Suprapubic skin (tissue), 4 donors: ENCODE measurements at places on chromosomes 1 and 21.
A peak's percentile ranks its signal among the peaks of the same experiment; 100 is the strongest.

DNA sequence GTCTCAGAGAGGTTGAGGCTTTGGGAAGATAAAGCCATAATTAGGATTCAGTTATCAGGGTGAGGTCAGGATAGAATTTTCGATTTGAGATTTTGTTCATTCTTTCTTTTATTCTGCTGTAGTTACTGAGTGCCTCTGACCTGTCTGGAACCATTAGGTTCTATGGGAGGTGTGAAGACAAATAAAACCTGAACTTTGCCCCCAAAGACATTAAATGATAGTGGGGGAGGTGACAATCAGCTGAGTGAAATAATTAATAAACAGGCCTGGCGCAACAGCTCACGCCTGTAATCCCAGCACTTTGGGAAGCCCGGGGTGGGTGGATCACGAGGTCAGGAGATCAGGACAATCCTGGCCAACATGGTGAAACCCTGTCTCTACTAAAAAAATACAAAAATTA is 55.0 kb upstream of the SPATA6 start:
- H3K27me3 ChIP-seq: peaks cover 8% of the 10 kb centered on the region
- H3K36me3 ChIP-seq: no peaks in the 10 kb centered on the region
- H3K4me3 ChIP-seq: no peak overlapping the region
- H3K4me1 ChIP-seq: peaks cover 4% of the 10 kb centered on the region

DNA sequence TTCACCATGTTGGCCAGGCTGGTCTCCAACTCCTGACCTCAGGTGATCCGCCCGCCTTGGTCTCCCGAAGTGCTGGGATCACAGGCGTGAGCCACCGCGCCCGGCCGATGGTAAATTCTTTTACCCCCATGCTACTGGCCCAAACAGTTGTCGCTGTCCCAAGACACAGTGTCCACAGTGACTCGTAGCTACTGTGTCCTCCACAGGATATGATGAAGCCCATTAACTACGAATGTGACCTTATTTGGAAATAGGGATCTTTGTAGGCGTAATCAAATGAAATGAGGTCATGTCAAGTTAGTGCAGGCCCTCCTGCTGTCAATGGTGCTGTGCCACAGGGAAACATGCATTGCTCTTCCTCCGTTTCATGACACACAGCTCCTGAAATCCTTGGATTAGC is 8.5 kb downstream of the FNDC10 start:
- H3K4me1 ChIP-seq: no peaks in the 10 kb centered on the region
- peaks cover 13% of the 10 kb centered on the region for H3K27me3 ChIP-seq

DNA sequence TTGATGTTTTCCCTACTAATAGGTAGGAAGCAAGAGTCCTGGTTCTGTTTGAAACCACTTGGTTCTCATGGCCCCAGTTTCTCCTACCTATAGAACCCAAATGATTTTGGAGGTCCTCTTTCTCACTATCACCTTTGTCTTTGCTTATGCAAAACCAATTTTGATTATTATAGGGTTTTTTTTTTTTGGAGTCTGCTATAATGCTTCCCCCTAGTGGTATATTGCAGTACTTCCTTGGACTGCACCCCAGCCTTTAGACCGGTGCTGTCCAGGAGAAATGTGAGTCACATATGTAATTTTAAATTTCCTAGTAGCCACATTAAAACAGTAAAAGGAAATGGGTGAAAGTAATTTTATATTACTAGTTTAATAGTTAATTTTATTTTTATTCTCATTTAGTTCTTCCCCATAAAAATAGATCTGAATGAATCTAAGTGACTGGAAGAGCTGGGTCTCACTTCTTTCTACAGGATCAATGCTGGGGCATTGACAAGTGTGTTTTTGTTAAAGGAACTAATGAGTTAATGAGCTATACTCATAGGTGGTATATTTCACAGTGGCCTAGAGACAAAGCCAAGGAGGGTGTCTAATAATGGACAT is 10.6 kb downstream of the FCMR start:
- peaks cover 25% of the 10 kb centered on the region for H3K27me3 ChIP-seq
- no peak for DNase-seq
- no peak overlapping the region for H3K4me3 ChIP-seq
- H3K27ac ChIP-seq: no peak overlapping the region

- no peak for DNase-seq
- H3K27me3 ChIP-seq: no peaks in the 10 kb centered on the region
- peak overlapping the region; percentile 5 for H3K27ac ChIP-seq
- H3K4me1 ChIP-seq: peaks cover 72% of the 10 kb centered on the region
- H3K36me3 ChIP-seq: peaks cover 7% of the 10 kb centered on the region
- no peak overlapping the region for H3K4me3 ChIP-seq
Measured at GRCh38 chr1:91798740-91799139, 87.2 kb downstream of the TGFBR3 start.

DNA sequence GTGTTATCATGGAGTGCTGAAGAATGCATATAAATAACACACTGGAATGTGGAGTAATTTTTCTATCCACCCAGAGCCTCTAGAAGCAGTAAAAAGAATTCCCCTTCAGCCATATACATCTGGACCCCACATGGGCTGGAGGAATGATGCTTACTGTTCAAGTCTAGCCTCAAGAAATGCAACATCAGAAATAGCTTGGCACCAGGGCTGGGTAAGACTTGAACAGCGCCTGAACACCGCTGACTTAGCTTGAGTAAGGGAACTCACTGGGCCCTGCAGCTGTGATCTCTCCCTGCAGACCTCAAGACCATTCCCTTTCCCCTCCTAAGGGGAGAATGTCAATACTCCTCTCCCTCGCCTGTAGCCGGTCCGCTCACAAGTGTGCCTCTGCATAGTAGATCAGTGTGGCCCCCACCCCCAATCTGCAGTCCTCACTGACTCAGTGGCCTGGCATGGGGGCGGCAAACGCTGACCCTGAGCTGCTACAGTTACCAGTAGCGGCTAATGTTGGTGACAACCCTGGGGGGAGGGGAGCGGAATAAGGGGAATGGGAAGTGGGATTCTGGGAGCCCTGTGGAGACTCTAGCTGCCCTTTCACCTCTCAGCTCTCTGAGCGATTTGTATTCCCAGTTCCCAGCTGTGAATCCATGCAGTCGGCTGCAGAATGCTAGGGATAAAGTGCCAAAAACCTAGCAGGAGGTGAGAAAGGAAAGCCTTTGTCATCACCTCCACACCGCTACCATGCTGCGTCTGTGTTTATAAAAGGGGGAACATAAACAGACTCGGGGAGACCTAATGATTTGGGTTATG is 483.9 kb downstream of the DISC1 start:
- H3K27ac ChIP-seq: no peak overlapping the region
- no peak for DNase-seq
- no peaks in the 10 kb centered on the region for H3K27me3 ChIP-seq
- H3K36me3 ChIP-seq: no peaks in the 10 kb centered on the region
- no peak overlapping the region for H3K4me3 ChIP-seq
- peaks cover 4% of the 10 kb centered on the region for H3K4me1 ChIP-seq

DNA sequence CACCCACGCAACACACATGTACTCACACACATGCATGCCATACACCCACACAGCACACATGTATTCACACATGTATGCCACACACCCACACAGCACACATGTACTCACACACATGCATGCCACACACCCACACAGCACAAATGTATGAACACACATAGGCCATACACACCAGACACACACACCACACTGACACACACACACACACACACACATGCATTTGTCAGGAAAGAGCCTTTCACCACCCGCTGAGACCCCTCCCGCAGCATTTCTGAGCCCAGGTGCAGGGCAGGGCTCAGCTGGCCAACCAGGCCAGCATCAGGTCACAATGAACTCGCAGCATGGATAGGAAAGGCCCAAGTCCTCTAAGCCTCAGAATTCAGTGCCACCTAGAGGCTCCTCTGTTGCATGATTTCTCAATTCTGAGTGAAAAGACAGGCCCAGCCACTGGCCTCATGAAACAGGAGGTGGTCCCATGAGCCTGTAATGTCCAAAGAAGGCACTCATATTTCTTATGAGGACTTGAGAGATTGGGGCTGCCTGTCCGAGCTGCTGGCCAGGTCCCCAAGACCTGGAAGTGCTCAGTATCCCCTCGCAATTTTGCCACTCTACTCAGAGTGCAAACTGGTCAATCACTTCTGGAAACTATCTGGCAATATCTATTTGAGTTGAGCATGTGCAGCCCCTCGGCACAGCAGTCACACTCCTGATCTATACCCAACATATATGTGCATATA is 57.3 kb downstream of the PSMG1 start:
- H3K4me3 ChIP-seq: no peak overlapping the region
- no peaks in the 10 kb centered on the region for H3K36me3 ChIP-seq
- H3K27me3 ChIP-seq: no peaks in the 10 kb centered on the region
- H3K27ac ChIP-seq: no peak overlapping the region

DNA sequence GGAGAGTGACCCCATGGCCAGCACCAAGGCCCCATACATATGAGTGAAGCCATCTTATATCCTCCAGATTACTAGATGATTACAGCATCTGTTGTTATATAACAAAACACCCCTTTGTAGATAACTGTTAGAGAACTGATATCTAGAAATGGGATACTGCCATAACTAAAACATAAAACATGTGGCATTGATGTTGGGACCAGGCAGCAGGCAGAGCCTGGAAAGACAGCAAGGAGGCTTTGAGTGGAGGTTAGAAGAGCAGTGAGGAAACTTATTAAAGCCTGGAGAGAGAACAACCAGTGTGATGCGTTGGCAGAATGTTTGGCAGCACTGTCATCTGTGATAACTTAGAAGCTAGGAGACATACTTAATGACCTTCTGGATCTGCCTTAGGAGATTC is 5.5 kb upstream of the ZMYM6 start:
- H3K27me3 ChIP-seq: no peaks in the 10 kb centered on the region
- H3K27ac ChIP-seq: no peak overlapping the region
- no peaks in the 10 kb centered on the region for H3K36me3 ChIP-seq
- no peaks in the 10 kb centered on the region for H3K4me1 ChIP-seq

- no peaks in the 10 kb centered on the region for H3K27me3 ChIP-seq
- H3K36me3 ChIP-seq: no peaks in the 10 kb centered on the region
- H3K27ac ChIP-seq: no peak overlapping the region
Measured at GRCh38 chr1:176880955-176881595, 283.4 kb downstream of the ASTN1 start.

DNA sequence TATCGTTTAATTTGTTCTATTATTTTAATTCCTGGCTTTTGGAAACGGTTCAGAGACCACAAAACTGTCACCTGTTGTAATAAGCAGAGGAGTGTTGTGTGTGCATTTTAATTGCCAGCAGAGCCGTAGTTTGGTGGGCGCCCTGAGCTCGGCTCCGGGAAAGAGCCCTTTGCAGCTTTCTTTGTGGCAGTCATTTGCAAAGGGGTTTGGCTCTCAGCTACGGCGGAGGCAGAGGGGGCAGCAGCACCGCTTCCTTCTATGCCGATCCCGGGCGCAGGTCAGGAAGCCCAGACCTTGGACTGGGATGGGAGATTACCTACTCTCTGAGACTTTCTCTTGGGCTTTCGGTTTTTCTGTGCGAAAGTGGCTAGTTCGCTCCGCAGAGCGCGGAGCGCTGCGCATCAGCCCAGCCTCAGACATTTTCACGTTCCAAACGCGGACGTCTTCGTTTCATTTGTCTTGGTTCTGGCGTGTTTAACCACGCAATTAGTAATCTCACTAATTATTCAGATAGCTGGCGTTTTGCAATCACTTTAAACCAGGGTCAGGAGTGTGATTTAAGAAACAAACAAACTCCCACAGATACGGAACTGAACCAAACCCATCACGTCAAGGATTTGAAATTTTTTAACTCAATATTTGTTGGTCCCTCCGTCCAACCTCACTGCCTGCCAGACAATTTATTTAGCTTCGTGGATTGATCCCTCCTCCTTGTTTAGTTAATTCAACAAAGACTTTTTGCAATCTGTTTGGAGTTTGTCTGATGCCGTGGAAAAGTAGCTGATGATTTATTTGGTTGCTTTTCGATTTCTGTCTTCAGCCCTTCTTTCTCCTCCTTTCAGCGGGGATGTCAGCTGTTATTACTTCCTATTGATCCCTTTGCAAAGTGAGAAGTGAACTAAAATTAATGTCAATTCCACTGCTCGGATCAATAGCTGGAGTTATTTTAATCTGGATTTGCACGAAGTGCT is 3.9 kb downstream of the RNF220 start:
- H3K27ac ChIP-seq: no peak overlapping the region
- no peak for DNase-seq
- H3K4me3 ChIP-seq: peak overlapping the region; percentile 17
- H3K4me1 ChIP-seq: peaks cover 50% of the 10 kb centered on the region
- no peaks in the 10 kb centered on the region for H3K36me3 ChIP-seq

- no peak overlapping the region for H3K4me3 ChIP-seq
- H3K27ac ChIP-seq: no peak overlapping the region
- H3K36me3 ChIP-seq: no peaks in the 10 kb centered on the region
- no peaks in the 10 kb centered on the region for H3K4me1 ChIP-seq
Measured at GRCh38 chr1:51048670-51049069, 53.4 kb upstream of the C1orf185 start.

DNA sequence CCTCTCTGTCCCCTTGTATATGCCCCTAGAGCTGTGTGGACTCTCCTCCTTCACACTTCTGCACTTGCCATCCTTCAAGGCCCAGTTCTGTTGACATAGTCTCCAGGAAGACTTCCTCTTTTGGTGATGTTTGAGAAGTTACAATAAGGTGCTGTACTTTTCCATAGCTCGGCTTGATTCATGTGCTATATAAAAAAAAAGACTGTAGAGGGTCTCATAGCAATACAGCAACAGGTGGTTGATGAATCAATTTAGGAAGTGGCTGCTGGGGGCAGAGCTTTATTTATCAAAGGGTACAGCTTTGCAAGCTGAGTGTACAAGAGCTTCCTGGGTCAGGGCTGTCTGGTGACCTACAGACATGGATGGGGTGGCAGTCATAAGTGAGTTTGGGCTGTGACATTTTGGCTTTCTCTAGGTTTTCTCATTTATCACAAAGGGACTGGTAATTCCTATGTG is 102.7 kb downstream of the RUNX1 start:
- H3K27ac ChIP-seq: no peak overlapping the region
- H3K36me3 ChIP-seq: no peaks in the 10 kb centered on the region
- no peak for DNase-seq
- no peaks in the 10 kb centered on the region for H3K4me1 ChIP-seq

DNA sequence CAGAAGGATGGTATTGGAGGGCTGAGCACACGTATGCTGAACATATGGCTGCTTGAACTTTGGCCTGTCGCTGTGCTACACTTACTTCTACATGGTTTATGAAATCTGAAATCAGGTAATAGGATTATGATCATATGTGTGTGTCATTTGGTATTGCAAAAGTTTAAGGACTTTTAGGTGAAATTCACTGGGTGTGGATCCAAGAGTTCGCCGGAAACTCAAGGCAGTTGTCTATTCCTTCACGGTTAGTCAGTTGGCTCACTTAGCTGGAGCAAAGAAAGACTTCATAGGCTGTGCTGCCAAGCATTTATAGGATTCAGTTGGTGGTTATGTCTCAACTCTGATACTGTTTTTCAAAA is 927 bp downstream of the UAP1 start:
- no peak for DNase-seq
- peaks cover 28% of the 10 kb centered on the region for H3K4me1 ChIP-seq
- H3K27me3 ChIP-seq: no peaks in the 10 kb centered on the region

GRCh38 chr1:205754857-205755256 is 4.9 kb upstream of the NUCKS1 start:
- no peak overlapping the region for H3K4me3 ChIP-seq
- no peaks in the 10 kb centered on the region for H3K4me1 ChIP-seq
- DNase-seq: no peak
- H3K36me3 ChIP-seq: no peaks in the 10 kb centered on the region
- H3K27ac ChIP-seq: no peak overlapping the region
- no peaks in the 10 kb centered on the region for H3K27me3 ChIP-seq

- H3K4me1 ChIP-seq: peaks cover 17% of the 10 kb centered on the region
- H3K27me3 ChIP-seq: peaks cover 37% of the 10 kb centered on the region
- peak overlapping the region; percentile 51 for H3K4me3 ChIP-seq
- no peak for DNase-seq
- H3K27ac ChIP-seq: no peak overlapping the region
Measured at GRCh38 chr1:204684206-204684570, 1.4 kb downstream of the LRRN2 start.

- H3K27me3 ChIP-seq: no peaks in the 10 kb centered on the region
- H3K4me1 ChIP-seq: peaks cover 8% of the 10 kb centered on the region
- H3K36me3 ChIP-seq: peaks cover 66% of the 10 kb centered on the region
Measured at GRCh38 chr21:45989355-45990048, 7.9 kb downstream of the COL6A1 start.
